NCI-H774 (cell line): ENCODE measurements at places on chromosomes 2 and 18.

DNA sequence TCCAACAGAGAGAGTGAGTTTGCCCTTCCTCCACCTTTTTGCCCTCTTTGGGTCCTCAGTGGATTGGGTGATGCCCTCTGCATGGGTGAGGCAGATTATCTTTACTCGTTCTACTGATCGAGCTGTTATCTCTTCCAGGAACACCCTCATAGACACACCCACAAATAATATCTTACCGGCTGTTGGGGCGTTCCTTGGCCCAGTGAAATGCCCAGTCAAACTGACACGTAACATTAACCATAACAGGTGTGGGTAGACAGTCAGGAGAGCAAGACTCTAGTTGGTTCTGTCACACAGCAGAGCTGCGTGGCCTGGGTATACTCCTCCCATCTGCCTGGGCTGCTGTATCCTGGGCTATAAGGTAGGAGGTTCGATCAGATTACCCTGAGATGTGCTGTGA, 144.1 kb downstream of the AGAP1 start:
- DNase-seq: no peak

DNA sequence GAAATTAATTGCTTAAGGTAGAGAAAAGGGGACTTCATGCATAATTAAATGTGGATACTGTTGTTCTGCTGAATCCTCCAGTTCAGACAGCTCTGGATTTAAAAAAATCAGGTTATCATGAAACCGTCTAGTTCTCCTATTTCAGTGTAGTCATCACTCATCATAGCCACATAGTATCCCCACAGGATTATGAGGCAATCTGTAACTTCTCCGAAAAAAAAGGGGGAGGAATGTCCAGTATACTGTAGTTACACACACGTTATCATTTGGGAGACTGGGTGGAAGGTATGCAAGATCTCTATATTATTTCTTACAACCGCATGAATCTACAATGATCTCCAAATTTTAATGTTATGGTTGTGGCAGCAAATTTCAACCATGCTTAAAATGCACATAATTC, 114.0 kb downstream of the HIBCH start:
- no peak for DNase-seq

DNA sequence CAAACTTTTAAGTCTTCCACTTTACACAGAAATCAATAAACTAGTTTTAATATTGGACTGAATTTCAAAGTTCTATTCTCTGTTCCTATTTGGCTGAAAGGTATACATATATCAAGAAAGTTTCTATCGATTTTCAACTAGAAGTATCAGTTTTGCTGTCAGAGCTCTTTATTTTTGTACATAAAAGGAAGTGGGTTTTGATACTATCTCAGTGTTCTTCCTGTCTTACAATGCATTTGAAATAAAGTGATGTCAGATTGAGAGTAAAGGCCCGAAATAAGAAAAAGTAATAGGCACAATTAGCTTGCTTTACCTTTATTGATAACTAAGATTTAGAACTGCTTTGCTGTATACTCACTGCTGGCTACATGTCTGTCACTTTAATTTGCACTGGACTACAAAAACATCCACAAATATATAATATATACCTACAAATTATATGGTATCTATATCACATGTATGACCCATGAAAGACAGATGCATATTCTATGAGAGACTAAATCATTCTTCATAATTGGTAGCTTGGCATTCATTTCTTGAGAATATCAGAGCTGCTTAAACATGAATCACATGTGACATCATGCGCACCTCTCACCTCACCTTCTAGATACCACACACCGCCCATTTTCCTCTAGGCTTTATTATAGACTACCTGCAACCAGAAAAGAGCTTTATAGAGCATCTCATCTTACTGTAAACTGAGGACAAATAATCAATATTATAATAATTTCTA, 83.6 kb downstream of the ASXL2 start:
- DNase-seq: no peak

GRCh38 chr2:44335806-44336538, 25.3 kb downstream of the PREPL start:
- no peak for DNase-seq

DNA sequence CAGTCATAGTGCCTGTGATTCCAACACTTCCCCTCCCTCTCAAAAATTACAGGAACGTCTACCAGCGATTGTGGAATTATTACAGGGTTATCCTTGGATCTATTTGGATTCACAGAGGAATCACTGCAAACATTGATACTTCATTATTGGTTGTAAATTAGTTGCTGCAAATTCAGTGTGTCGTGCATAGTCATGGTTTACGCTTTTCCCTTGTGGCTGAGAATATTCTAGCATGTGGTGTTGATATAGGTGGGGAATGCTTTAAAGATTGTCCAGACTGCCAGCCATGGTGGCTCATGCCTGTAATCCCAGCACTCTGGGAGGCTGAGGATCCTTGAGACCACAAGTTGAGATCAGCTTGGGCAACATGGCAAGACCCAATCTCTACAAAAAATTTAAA, 48.7 kb upstream of the PDK1 start:
- DNase-seq: no peak

- no peak for DNase-seq
These were observed 11.1 kb downstream of the LIMS2 start for GRCh38 chr2:127664065-127664894.

DNA sequence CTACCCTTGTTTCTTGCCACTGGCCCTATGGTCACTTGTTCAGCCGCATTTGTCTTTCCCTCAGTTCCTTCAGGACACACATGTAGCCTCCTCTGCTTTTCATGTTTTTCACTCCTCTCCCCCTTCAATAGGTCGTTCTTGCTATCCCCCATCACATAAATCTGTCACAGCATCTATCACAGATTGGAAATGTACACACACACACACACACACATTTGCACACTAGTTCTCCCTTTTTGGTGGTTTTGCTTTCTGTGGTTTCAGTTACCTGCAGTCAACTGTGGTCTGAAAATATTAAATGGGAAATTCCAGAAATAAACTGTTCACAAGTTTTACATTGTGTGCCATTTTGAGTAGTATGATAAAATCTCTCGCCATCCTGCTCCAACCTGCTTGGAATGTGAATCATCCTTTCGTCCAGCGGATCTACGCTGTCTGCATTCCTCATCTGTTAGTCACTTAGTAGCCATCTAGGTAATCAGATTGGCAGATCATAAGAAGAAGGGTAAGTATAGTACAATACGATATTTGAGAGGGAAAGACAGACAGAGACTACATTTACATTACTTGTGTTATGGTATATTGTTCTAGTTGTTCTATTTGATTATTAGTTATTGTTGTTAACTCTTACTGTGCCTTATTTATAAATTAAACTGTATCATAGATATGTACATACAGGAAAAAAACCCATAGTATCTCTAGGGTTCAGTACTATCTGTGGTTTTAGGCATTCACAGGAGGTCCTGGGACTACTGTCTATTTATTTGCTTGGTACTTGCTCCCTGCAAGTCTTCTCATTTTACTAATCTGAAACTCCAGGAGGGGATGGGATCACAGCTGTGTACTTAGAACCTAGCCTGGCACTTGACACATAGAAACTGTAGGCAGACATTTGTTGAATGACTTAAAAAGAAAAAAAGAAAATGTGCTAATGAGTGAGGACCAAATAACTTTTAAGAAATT, 86.1 kb upstream of the PNPT1 start:
- DNase-seq: no peak

DNA sequence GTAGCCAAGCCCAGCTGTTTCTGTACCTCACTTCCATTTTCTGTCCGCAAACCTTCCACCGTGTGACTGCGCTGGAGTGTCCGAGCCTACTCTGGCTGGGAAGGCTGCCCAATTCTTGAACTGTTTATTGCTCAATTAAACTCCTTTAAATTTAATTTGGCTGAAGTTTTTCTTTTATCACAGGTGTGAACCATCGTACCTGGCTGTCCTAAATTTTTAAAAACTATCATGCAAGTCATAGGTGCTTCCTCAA, 6.2 kb upstream of the RNU2-63P start:
- DNase-seq: no peak

DNA sequence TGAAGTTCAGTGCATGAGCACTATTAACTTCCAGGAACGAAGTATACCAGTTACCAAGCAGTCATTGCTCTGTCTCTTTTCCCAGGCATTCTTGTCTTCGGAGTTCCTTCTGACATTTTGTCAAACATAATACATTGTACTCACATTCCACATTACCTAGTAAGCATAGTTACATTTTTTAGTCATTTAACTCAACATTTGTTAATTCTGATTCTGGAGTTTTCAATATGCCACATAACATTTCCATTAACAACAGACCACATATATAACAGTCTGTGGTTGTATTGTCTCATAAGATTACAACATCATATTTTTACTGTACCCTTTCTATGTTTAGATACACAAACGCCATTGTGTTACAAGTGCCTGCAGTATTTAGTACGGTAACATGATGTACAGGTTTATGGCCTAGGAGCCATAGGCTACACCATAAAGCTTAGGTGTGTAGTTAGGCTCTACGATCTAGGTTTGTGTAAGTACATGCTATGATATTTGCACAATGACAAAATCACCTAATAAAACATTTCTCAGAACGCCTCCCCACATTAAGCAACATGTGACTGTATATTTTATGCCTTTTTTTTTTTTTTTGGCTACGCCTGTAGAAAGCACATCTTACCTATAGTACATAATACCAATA, 187.1 kb downstream of the DYM start:
- DNase-seq: no peak

- no peak for DNase-seq
These were observed 277.1 kb upstream of the CCDC68 start for GRCh38 chr18:55236150-55236931.

GRCh38 chr18:54086046-54086802, 138.2 kb downstream of the MBD2 start:
- no peak for DNase-seq

- DNase-seq: no peak
These were observed 1052.3 kb upstream of the ZEB2 start for GRCh38 chr2:145572238-145572637.

GRCh38 chr2:233833345-233833744, 21.0 kb downstream of the HJURP start:
- no peak for DNase-seq

GRCh38 chr2:135898234-135898786, 22.1 kb upstream of the MCM6 start:
- DNase-seq: no peak

DNA sequence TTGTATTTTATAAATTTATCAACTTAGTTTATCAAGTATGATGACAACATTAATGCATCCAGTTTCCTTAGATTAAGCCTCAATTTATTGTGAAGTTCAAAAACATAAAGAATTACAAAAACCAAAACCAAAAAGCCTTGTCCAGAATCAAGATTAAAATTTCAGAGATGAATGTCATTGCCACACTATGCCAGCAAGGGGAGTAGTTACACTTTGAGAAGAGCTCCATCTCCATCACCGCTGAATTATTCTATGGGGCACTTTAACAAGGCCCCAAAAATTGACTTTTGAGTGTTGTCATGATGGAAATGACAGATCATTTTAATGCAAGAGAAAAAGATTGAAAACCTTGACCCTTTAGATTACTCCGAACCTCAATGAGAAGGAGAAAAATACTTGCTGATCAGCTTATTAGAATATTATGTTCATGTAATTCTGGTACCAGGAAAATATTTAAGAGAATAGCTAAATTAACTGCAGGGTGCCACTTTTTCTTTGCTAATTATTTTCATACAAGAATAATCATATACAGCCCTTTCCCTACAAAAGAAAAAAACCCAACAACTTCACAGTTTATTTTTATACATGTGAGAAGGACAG, 152.5 kb upstream of the AQP4 start:
- DNase-seq: no peak

DNA sequence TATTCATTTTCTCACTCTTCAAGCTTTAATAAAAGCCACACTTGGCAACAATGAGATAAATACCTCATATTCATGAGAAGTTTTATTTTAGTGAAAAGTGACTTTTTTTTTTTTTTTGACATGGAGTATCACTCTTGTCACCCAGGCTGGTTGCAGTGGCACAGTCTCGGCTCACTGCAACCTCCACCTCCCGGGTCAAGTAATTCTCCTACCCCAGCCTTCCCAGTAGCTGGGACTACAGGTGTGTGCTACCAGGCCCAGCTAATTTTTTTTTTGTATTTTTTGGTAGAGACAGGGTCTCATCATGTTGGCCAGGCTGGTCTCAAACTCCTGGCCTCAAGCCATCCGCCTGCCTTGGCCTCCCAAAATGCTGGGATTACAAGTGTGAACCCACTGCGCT, 47.0 kb downstream of the FRZB start:
- DNase-seq: no peak

DNA sequence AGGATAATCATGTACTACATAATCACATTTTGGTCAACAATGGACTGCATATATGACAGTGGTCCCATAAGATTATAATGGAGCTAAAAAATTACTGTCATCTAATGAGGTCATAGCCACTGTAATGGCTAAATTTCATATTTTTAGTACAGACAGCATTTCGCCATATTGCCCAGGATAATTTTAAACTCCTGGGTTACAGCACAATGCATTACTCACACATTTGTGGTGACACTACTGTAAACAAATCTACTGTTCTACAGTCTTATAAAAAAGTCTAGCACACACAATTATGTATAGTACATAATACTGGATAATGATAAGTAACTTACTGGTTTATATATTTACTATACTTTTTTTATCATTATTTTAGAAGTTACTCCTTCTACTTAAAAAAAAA, 12.8 kb downstream of the EIF2AK2 start:
- no peak for DNase-seq

DNA sequence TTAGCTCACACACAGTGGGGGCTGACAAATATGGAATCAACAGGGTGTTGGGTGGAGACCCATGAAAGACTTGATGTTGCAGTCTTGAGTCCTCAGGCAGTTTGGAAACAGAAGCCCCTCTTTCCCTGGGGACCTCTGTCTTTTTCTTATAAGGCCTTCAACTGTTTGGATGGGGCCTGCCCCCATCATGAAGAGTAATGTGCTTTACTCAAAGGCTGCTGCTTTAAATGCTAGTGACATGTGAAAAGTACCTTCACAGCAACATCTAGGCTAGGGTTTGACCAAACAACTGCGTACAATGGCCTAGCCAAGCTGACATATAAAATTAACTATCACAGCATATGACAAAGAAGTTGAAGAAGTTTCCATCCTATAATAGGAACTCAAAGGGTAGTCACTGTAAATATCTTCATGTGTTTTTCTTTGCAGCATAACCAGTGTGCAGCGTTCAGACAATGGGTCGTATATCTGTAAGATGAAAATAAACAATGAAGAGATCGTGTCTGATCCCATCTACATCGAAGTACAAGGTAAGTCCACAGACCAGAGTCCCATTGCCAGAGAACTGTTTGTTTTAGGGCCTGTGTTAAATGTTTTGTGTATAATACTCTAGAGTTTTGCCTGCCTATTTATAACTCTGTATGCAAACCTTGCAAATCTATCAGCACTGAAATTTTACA, 46.3 kb downstream of the MERTK start:
- no peak for DNase-seq
